ENCODE measurements at places on chromosomes 7 and 10.

- DNase-seq, result no peak
Observed at GRCh38 chr7:104979167-104979841, 34.7 kb upstream of the KMT2E start.

DNA sequence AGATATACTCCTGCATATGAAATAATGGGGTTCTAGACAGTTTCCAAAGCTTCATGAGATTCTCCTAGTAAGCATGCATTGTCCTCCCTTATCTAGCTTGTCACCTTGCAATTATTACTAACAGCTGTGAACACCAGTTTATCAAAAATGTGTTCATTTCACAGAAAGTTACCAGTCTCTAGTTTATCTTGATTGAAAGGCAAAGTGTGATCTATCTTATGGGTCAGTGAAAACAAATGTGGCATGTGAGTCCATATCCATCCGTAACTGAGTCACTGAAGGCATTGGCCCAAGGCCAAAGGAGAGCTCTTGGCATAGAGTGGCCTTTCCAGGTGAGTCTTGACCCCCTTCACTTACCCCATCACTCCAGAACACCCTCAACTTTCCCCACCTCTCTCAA is 53.2 kb downstream of the GSAP start:
- DNase-seq, result no peak

GRCh38 chr7:457814-458510 is 61.7 kb downstream of the PDGFA start:
- DNase-seq, result no peak

DNA sequence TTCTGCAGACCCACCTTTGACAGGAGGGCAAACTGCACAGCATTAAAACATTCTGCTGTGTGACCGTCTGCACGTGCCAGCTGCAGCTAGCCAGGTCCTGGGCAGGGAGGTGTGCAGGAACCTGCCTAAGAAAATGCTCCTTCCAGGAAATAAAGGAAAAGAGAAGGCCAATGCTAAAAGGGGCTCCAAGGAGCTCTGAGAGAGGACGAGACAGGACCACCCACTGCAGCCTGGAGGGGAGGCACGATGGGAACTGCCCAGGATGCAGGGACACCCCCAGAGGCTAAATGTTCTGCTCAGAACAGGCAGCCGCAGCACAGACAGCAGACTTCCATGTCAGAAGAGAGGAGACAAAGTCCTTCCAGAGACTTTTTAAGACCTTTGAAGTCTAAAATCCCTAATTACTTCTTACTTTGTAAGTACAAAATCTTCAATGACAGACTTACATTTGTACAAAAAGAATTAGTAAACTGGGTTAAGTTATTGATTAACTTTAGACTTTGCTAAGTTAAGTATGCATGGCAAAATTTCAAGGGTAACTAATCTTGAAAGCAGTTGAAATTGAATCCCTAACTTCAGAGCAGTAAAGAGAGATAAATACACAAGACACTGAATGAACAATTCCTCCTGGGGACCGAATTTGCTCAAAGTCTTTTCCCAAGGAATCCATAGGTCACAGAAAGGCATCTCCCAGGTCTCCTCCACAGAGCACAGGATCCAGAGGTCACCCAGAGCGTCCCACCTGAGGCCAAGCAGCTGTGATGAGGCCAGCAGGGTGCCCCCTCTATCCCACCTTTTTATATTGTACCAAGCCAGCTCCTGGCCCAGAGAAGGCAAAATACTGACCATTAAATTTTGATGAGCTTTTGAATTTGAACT is 21.5 kb downstream of the HSPA12A start:
- DNase-seq, result no peak

GRCh38 chr10:74548676-74549075 is 277.7 kb upstream of the KAT6B start:
- no peak for DNase-seq

All from nucleus accumbens (tissue), 56 donors.